ENCODE measurements at places on chromosomes 6 and 20. TPM values are rescaled to one million over a fixed set of nuclear protein-coding genes. Genes with fewer than 3 reads are reported as not detected.
A peak's percentile ranks its signal among the peaks of the same experiment; 100 is the strongest.

- H3K36me3 ChIP-seq: no peaks in the 10 kb centered on the region
- no peaks in the 10 kb centered on the region for H3K4me1 ChIP-seq
- peak; percentile 52 for DNase-seq
- peak overlapping the region; percentile 40 for H3K4me3 ChIP-seq
Measured at GRCh38 chr20:728256-728944, 39.9 kb downstream of the SLC52A3 start.

DNA sequence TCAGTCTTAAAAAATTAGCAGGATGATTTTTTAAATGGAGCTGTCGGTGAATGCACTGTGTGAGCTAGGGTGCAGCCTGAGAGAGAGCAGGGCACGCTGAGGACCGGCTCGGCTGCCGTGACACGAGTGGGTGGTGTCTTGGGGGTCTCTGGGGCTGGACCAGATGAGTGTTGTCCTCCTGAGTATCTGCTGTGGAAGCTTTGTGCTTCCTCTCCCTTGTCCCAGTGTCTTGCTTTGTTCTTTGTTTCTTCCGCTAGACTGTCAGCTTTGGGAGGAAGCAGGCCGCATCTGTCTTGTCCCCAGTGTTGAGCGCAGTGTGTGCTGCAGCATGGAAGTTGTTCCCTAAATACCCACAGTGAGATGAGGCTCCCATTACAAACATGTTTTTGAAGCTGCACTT, 89.4 kb downstream of the RTN4IP1 start:
- peak overlapping the region; percentile 31 for H3K27ac ChIP-seq
- H3K4me1 ChIP-seq: no peaks in the 10 kb centered on the region
- no peak overlapping the region for H3K4me3 ChIP-seq

DNA sequence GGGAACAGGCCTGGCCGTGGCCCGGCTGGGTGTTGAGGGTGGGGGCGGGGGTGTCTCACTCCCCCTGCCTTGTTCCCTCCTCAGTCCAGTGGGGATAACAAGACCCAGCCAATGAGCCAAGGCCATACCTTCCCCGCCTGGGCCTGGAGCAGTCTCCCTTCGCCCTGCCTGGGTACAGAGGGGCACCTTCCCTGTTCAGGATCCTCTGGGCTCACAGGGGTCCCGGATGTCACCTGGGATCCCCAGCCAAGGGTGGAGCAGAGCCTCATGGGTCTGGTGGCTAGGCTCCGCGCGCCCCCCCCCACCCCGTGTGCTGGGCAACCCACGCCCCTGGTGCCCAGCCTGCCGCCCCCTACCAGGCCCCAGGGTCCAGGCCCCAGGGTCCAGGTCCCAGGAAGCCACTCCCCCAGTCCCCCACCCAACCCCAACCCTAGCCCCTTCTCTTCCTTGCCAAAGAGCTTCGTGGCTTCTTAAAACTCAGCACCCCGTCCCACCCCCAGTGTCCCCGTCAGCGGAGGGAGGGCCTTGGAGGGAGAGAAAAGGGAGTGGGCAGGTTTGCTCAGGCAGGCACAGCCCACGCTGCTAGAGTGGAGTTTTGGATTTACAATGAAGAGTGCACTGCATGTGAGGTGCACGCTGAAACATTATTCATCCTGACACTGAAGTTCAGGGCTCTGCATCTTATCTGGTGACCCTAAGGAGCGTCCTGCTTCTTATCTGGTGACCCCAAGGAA, 11.8 kb downstream of the HRH3 start:
- H3K36me3 ChIP-seq: no peaks in the 10 kb centered on the region
- no peak for DNase-seq
- no peak overlapping the region for H3K27ac ChIP-seq
- no peaks in the 10 kb centered on the region for H3K4me1 ChIP-seq
- H3K4me3 ChIP-seq: no peak overlapping the region

GRCh38 chr6:112839525-112839961, 492.4 kb downstream of the RFPL4B start:
- H3K27me3 ChIP-seq: no peaks in the 10 kb centered on the region
- H3K36me3 ChIP-seq: no peaks in the 10 kb centered on the region
- DNase-seq: no peak
- H3K4me3 ChIP-seq: no peak overlapping the region
- H3K27ac ChIP-seq: no peak overlapping the region

DNA sequence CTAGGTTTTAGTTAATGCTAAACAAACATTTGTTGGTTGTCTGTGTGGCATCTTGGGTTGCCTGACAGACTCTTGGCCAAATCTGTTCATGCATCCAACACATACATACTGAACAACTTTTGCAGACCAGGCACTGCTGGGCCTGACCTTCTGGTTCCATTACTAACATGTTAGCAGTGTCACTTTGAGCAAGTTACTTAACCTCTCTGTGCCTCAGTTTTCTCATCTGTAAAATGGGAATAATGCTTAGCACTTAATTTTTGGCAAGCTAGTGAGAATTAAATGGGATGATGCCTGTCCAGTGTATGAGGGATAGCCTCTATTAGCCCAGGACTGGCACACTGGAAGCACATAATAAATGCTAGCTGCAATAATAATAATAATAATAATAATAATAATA, 169.9 kb downstream of the DHX35 start:
- no peaks in the 10 kb centered on the region for H3K4me1 ChIP-seq
- H3K36me3 ChIP-seq: no peaks in the 10 kb centered on the region
- no peak overlapping the region for H3K4me3 ChIP-seq
- H3K27me3 ChIP-seq: no peaks in the 10 kb centered on the region

The PAK5 gene
- total RNA-seq: 1.4 TPM

Measured in prostate gland (tissue), 2 donors.